Eye (tissue), 1 donor: ENCODE measurements at places on chromosomes 2 and 18.

- DNase-seq = peak; percentile 85
These were observed 160.9 kb upstream of the EPC2 start for GRCh38 chr2:148483665-148484064.

- no peak for DNase-seq
These were observed 312.7 kb upstream of the CYRIA start for GRCh38 chr2:16978301-16978700.

GRCh38 chr2:55865096-55865835, 58.3 kb downstream of the EFEMP1 start:
- DNase-seq = no peak

DNA sequence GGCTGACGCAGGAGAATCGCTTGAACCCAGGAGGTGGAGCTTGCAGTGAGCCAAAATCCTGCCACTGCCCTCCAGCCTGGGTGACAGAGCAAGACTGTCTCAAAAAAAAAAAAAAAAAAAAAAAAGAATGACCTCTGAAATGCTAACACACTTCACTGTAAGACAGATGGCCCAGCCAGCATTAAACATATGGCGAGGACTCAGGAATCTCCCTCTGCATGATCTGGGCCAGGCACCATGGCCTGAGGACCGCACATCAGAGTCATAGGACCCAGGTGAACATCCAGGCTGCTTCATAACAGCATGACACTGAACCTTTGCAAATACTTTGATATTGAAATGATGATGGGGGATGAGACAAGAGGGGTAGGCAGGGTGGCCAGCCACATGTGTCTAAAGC, 56.1 kb upstream of the DNMT3A start:
- no peak for DNase-seq

DNA sequence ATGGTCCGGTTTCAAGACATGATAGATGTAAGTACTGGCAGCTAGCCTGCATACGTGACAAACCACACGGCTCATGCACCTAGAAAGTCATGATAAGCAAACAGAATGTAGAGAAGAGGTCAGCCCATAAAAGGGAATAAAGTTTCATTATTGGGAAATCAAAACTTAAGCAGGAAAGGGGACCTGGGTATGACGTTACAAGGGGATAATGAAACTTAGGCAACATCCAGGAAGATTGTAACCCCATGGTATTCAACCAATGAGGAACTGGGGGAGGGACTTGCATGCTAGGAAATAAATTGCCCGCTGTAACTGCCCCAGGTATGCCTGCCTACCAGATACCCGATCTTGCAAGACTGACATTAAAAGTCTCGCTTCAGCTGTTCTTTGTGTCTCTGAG, 1679.0 kb downstream of the SUCLG1 start:
- no peak for DNase-seq

DNA sequence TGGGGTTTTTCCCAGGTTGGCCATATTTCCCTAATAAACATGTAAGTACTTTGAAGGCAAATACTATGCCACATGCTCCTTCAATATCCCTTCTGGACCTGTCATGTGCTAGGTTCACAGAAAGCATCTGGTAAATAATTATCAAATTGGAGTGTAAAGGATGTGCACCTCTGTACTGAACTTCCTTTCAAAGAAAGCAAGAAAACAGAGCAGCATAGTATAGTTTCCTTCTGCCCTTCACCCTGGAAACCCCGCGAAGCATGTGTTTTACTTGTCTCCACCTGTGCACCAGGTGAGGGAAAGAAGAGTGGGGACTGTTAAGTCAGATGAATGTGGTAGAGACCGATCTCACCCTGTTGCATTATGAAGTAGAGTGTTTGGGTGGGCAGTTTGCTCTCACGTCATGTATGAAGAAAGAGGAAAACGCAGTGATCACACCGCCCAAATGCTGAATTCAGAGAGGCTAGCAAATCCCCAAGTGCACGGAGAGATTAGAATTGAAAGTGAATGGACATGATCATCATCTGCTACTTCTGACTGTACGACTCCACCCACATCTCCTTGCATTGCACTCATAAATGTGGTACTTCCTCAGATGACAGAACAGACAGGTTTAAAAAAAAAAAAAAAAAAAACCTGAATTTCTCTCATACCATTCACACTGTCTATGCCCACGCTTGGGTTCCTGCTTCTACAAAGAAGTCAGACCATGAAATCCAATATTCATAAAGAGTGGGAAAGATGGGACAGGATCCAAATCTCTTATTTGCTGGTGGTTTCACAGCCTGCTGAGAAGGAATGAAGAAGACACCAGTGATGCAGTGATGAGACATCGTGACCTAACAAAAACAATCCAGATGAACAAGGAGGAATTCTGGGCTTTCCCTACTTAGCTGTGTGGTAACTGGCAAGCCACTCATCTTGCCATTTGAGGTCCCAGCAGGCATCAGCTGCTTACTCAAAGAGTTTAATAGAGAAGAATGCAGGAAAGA, 448.6 kb downstream of the BCL11A start:
- DNase-seq = no peak
